ENCODE measurements at places on chromosomes 7 and 10.

GRCh38 chr7:90155206-90155605, 937 bp downstream of the STEAP1 start:
- peak; percentile 19 for DNase-seq

GRCh38 chr10:33252794-33253203, 81.7 kb downstream of the NRP1 start:
- no peak for DNase-seq

GRCh38 chr10:57880446-57881227, 387.1 kb downstream of the IPMK start:
- DNase-seq = no peak

DNA sequence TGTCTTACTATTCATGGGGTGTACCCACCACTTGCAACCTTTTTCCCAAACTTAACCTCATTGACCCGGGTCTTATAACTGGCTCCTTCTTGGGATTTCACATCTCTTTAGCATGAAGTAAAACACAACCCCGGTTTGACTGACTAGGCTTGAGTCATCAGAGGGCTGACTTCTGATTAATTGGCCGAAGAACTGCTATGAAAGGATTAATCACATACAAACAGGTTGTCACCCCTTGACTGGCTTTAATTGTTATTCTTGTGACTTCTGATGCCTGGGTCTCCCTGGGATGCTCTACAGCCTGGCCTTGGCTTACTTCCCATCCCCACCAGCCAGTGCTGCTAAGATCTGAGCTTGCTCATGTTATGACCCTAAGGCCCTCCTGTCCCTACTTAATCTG, 8.8 kb upstream of the CRPPA start:
- no peak for DNase-seq

GRCh38 chr10:70441161-70441894, at the start of gene NODAL:
Gene NODAL, minus strand, starts transcription at chr10:70441681. Its CDS starts 14 bp downstream, at chr10:70441667.
- DNase-seq = no peak

GRCh38 chr7:134589491-134589941, 40.6 kb downstream of the AKR1B15 start:
- DNase-seq = peak; percentile 52

- no peak for DNase-seq
Observed at GRCh38 chr7:105250706-105251105, 138.0 kb downstream of the SRPK2 start.

Measured in MG63 (cell line).